Kidney (tissue), 22 donors: ENCODE measurements at places on chromosomes 5 and 9. TPM values are rescaled to one million over a fixed set of nuclear protein-coding genes. Genes with fewer than 3 reads are reported as not detected.

GRCh38 chr5:40575921-40576320, 103.8 kb upstream of the PTGER4 start:
- H3K27me3 ChIP-seq = no peaks in the 10 kb centered on the region
- H3K36me3 ChIP-seq = no peaks in the 10 kb centered on the region
- H3K27ac ChIP-seq = no peak overlapping the region
- no peak for DNase-seq
- H3K4me1 ChIP-seq = no peaks in the 10 kb centered on the region

DNA sequence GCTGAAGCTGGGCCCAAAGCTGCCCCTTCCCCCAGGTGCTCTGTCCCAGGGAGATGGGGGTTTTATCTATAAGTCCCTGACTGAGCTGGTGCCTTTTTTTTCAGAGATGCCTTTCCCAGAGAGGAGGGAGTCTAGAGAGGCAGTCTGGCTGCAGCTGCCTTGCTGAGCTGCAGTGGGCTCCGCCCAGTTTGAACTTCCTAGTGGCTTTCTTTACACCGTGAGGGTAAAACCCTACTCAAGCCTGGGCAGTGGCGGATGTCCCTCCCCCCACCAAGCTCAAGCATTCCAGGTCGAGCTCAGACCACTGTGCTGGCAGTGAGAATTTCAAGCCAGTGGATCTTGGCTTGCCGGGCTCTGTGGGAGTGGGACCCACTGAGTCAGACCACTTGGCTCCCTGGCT, 41.3 kb downstream of the CAVIN4 start:
- H3K27me3 ChIP-seq = no peaks in the 10 kb centered on the region
- H3K27ac ChIP-seq = no peak overlapping the region
- DNase-seq = no peak

DNA sequence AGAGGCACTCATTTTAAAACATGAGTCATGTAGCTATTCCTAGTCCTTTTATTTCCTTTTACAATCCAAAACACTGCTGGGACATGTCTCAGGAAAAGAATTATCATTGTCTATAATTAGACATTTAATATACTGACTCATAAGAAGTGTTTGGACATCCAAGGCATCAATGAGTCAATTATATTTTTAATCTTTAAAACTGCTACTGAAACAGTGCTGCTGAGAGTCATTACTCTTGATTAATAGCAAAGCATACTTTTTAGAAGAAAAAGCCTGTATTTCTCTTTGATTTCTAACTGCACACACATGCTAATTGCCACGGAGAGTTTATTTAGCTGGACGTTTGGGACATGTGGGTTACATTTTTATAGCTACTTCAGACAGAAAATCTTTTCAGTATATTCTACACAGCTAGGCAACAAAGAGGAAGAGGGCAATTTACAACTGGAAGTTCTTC, 1249.0 kb upstream of the CDH18 start:
- H3K27me3 ChIP-seq = no peaks in the 10 kb centered on the region
- no peaks in the 10 kb centered on the region for H3K4me1 ChIP-seq
- H3K4me3 ChIP-seq = no peak overlapping the region
- DNase-seq = no peak
- no peak overlapping the region for H3K27ac ChIP-seq
- H3K36me3 ChIP-seq = no peaks in the 10 kb centered on the region

- no peak overlapping the region for H3K4me3 ChIP-seq
- H3K27me3 ChIP-seq = no peaks in the 10 kb centered on the region
- no peak overlapping the region for H3K27ac ChIP-seq
- no peaks in the 10 kb centered on the region for H3K36me3 ChIP-seq
- DNase-seq = peak; percentile 31
Observed at GRCh38 chr5:178642351-178642909, 15.6 kb upstream of the CLK4 start.

DNA sequence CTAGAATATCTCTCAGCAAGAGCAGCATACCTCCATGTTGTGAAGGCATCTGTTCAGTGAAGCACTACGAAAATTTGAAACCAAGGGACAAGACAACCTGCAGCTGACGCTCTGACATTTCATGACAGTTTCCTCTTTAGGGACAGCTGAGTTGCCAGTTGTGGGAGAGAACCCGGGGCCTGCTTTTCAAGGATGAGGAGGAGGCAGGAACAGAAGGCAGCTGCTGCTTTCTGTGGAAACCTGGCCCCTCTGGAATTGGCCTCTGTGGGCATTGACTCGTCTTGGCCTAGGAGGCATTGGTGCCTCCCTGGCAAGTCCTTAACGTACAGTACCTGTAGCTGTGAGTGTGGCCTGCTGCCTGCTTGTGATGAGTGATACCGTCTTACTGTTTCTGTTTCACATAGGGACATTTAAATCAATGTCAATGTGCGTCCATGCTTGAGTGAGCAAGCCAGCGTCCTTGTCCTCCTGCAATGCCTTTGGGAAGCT, 21.6 kb downstream of the SLC46A2 start:
- peaks cover 3% of the 10 kb centered on the region for H3K4me1 ChIP-seq
- no peaks in the 10 kb centered on the region for H3K27me3 ChIP-seq
- no peak overlapping the region for H3K4me3 ChIP-seq

DNA sequence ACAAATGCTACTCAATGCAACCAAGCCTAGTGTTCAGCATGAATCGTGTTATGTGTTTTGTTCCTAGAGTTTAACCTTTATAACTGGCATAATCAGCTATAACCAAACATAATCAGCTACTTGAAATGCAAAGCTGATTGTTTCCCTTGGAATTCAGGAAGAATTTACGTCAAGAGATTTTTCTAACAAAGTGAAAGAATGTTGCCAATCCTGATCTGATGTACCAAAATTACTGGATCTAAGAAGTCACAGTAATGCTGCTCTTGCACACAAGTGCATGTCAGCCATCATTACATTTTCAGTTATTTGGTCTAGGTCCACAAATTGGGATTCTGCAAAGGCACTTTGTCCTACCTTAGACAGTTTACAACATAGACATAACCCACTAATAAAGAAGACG, 662.3 kb upstream of the SEMA6A start:
- H3K4me1 ChIP-seq = no peaks in the 10 kb centered on the region
- H3K4me3 ChIP-seq = no peak overlapping the region
- no peaks in the 10 kb centered on the region for H3K27me3 ChIP-seq
- no peaks in the 10 kb centered on the region for H3K36me3 ChIP-seq

DNA sequence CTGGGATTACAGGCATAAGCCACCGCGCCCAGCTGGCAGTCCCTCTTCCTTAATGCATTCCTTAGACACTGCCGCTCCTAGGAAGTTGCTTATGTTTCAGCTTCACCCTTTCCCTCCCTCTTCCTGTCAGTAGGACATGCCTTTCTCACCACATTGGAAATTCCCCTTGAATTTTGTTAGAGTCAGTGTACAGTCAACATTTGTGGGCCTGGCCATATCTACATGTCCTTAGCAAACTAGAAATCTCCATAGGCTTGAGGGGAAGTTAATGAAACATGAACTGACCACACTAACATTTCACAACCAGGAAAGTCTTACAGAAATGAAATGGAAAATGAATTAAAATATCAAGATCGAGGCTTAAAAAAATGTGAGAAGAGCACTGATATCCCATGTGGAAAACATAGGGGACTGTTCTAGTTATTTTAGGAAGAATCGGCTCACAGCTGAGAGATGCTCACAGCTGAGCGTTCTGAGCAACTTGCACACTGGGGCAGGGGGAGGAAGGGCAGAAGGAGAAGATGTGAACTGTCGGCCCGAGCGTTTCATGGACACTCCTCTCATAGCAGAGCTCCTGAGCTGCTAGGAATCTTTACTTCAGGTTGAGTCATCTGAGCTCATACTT, 21.1 kb upstream of the LVRN start:
- DNase-seq = no peak
- H3K4me3 ChIP-seq = no peak overlapping the region
- no peaks in the 10 kb centered on the region for H3K36me3 ChIP-seq
- H3K4me1 ChIP-seq = no peaks in the 10 kb centered on the region
- H3K27ac ChIP-seq = no peak overlapping the region

- no peak overlapping the region for H3K4me3 ChIP-seq
- no peaks in the 10 kb centered on the region for H3K27me3 ChIP-seq
- H3K36me3 ChIP-seq = no peaks in the 10 kb centered on the region
Observed at GRCh38 chr5:15646371-15646770, 146.4 kb downstream of the FBXL7 start.

Gene FOXD4
- 0.60 TPM for total RNA-seq

- H3K4me3 ChIP-seq = no peak overlapping the region
- H3K27me3 ChIP-seq = no peaks in the 10 kb centered on the region
- H3K27ac ChIP-seq = no peak overlapping the region
- no peaks in the 10 kb centered on the region for H3K36me3 ChIP-seq
- peak; percentile 63 for DNase-seq
Observed at GRCh38 chr5:180127682-180128670, 56.4 kb upstream of the RNF130 start.

Gene GFI1B
- total RNA-seq = 0.28 TPM

GRCh38 chr5:75510836-75511434, 494 bp downstream of the CERT1 start:
- H3K27me3 ChIP-seq = no peaks in the 10 kb centered on the region
- peaks cover 2% of the 10 kb centered on the region for H3K4me1 ChIP-seq
- H3K36me3 ChIP-seq = no peaks in the 10 kb centered on the region

Gene PCDHA2
- 0.50 TPM for total RNA-seq
